Cardiac muscle cell (in vitro differentiated cells and primary cell): ENCODE measurements at places on chromosomes 1 and 21. TPM values are rescaled to one million over a fixed set of nuclear protein-coding genes. Genes with fewer than 3 reads are reported as not detected.

PADI2 gene
- total RNA-seq: 0.54 and 0.67 TPM in 2 replicates

GRCh38 chr1:152577168-152577567, 3.1 kb downstream of the LCE3D start:
- H3K4me1 ChIP-seq: no peaks in the 10 kb centered on the region
- H3K4me3 ChIP-seq: no peak overlapping the region
- no peak overlapping the region for H3K27ac ChIP-seq
- no peaks in the 10 kb centered on the region for H3K36me3 ChIP-seq
- no peaks in the 10 kb centered on the region for H3K27me3 ChIP-seq
- no peak for DNase-seq

- H3K36me3 ChIP-seq: no peaks in the 10 kb centered on the region
- H3K27ac ChIP-seq: no peak overlapping the region
- no peak overlapping the region for H3K4me3 ChIP-seq
- H3K27me3 ChIP-seq: no peaks in the 10 kb centered on the region
- H3K4me1 ChIP-seq: peaks cover 57% of the 10 kb centered on the region
Observed at GRCh38 chr1:26155370-26156284, 3.3 kb upstream of the FAM110D start.

DNA sequence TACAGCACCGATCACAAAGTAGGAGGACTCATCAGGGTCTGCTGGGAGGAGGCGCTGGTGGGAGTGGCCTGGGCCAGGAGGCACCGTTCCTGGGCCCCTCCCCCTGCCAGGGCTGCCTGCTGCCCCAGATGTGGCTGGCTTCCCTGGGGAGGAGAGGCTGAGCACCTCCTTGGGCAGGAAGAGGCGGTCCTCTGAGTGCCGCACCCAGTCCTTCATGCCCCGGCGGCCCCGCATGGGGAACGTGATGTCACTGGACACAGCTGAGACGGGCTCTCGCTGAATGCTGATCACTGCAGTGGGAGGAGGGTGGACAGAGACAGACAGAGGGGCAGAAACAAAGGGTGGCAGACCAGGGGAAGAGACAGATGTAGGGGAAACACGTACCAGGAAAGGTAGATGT, 24.8 kb downstream of the ADGRB2 start:
- H3K4me3 ChIP-seq: no peak overlapping the region
- no peaks in the 10 kb centered on the region for H3K27me3 ChIP-seq
- no peak overlapping the region for H3K27ac ChIP-seq
- no peak for DNase-seq
- peaks cover 31% of the 10 kb centered on the region for H3K36me3 ChIP-seq

- peaks cover 26% of the 10 kb centered on the region for H3K36me3 ChIP-seq
- peak; percentile 54 for DNase-seq
- H3K27me3 ChIP-seq: no peaks in the 10 kb centered on the region
Observed at GRCh38 chr1:92310185-92310597, 11.3 kb downstream of the RPAP2 start.
